Gastrocnemius medialis (tissue), 4 donors: ENCODE measurements at places on chromosomes 12 and 14.

DNA sequence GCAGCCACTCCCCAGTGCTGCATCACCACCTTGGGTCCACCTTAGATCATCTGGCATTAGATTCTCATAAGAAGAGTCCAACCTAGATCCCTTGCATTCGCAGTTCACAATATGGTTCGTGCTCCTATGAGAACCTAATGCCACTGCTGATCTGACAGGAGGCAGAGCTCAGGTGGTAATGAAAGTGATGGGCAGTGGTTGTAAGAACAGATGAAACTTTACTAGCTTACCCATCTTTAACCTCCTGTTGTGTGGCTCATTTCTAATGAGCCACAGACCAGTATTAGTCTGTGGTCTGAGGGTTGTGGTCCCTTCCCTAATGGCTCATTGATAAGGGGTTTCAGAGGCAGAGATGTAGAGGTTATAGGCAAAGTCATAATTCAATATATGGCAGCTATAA lies 615.9 kb upstream of the MIS18BP1 start:
- no peak for DNase-seq

- no peak for DNase-seq
Observed at GRCh38 chr12:13687633-13688032, 293.8 kb downstream of the GRIN2B start.

DNA sequence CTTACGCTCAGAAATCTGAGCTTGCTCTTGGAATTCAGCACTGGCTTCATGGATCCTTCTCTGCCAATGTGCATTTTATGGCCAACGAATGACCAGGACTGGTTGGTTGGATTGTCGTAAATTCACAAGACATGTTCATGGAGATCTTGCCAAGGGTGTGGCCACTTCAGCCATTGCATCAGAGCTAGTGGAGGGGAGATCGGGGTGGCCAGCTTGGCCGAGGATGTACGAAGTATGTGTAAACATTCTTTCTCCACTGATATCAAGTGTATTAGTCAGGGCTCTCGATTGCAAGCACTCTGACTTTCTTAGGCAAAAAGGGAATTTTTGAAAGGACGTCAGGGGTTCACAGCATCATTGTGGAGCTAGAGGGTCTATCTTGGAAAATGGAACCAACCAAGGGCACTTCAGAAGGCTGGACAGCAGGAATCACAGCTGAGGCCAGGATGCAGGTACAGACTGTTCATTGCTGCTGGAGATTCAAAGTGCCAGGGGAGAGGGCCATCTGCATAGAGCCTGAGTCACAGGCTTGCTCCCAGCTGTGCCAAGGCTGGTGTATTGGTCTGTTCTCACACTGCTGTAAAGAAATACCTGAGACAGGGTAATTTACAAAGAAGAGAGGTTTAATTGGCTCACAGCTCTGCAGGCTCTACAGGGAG lies 32.9 kb upstream of the ADGRD1 start:
- peak; percentile 82 for DNase-seq

DNA sequence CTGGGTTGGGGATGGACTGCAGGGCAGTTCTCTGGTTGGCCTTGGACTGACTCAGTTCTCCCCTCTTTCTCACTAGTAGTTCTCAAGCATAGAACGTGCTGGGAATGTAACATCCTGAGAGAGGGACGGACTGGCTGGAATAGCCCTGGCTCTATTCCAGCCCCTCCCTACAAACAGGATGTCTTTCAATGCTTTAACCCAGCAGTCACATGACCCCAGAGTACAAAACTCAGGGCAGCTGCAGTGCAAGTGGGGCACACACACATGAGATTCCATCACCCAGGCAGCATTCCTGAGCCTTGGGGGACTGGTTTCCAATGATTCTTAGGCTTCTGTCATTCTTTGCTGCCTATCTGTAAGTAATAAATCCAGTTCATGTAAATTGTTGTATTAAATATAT lies 1.6 kb upstream of the ACOT6 start:
- DNase-seq = no peak

- no peak for DNase-seq
Observed at GRCh38 chr12:55972911-55973598, 823 bp upstream of the RAB5B start.

- DNase-seq = no peak
Observed at GRCh38 chr14:20440465-20440864, 4.5 kb upstream of the KLHL33 start.

DNA sequence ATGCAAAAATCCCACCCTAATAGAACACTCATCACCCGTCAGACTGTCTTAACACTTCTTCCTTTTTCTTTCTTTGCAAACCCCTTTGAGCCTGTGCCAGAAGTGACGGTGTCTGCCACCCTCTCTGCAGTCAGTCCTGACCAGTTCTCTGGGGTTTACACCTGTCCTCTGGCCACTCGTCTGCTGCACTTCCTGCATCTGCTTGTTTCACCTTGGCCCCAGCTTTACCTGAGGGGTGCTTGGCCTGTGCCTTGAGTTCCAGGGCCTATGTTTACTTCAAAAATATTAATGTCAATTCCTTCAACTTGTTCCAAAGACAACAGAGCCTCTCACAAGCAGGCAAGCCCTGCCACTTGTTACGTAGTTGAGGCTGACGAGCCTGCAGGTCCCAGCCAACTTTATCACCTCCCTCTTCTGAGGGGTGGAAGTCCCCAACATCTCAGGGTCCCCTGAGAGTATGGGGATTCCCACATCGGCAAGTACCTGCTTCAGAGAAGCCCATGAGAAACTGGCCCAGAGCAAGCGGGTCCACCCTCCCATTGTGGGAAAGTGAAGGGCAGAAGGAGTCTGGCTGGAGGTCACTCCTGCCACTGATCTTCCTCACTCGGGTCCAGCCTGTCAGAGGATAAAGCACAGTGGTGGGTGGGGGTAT lies 205.4 kb downstream of the DAD1 start:
- no peak for DNase-seq

DNA sequence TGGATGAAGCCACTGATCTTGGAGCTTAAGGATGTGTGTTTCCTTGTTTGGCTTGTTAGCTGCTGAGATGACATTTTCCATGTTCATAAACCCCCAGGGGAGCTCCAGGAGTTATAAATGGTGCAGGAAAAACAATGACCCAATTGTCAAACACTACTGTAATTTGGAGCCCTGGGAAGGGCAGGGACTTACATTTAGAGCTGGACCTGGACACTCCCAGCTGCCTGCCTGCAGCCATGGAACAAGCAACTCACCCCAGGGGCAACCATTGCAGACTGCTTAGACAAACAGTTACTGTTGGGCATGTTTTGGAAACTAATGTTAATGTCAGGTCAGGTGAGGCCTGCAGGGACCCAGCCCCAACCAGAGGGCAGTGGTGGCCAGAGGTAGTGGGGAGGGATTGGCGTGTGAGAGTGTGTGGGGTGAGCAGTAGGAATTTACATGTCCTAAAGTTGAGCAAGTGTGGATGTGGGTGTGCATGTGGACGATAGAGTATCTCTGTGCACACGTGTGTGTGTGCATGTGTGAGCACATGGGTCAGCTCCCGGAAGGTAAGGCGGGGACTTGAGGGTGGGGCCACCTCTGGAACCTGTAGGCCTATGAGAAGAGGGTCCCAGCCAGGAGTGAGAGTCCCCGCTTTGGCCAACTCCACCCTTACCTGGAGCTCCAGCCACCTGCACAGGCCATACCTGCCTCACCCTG lies 86.4 kb upstream of the NOS1 start:
- no peak for DNase-seq

DNA sequence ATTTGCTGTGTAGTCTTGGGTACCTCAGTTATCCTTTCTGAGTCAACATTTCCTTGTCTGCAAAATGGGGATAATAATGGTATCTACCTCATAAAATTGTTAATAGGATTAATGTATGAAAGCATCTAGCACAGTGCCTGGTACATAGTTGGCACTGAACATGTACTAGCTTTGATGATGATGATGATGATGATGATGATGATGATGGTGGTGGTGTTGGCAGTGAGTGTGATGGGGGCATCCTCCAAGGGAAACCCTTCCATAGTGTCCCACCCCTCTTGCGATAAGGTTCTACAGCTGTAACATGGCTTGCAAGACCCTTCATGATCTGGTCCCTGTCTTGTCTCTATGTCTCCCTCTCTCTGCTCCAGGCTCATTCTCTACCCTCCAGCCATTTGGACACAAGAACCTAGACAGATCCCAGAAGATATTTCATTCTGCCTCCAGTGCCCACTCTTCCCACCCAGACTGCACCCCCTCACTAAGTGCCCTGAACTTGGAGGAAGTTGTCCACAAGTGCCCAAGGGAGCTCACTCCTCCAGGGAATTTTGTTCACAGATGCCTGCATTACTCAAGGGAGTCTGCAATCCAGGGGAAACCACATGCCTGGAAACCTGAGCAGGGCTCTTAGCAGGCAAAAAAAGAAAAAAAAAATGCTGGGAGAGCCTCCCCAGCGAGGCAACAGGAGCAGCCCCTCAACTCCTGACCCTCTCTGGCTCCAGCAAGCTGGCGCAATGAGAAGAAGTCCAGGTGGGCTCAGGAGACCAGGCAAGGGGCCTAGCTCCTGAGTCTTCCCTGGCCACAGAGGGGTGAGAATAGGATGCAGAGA lies 10.1 kb upstream of the BDKRB1 start:
- DNase-seq = no peak

- DNase-seq = peak; percentile 14
Observed at GRCh38 chr12:128794661-128795529, 28.9 kb downstream of the SLC15A4 start.

DNA sequence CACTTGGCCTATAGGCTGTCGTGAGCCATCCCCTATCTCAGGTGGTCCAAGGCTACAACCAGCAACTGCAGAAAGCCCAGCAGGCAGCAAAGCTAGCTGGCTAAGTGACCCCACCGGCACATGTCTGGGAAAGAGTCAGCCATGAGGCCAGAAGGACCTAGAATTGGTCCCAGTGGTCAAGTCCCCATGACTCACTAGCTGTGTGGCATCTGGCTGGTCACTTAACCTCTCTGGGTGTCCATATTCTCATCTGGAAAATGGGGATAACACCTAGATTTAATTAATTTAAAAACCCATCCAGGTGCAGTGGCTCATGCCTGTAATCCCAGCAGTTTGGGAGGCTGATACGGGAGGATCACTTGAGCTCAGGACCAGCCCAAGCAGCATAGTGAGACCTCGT lies 37.6 kb downstream of the SYNE3 start:
- DNase-seq = no peak

DNA sequence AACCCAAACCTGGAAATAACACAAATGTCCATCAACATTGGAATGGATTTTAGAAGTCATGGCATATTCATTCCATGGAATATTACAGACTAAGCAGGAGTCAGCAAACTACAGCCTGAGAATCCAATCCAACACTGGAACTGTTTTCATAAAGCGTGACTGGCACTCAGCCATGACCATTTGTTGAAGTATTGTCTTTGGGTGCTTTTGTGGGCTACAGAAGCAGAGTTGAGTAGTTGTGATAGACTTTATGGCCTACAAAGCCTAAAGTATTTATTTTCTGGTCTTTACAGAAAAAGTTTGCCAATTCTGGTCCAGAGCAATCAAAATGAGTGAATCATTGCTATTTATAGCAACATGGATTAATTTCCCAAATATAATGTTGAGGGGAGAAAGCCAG lies 34.5 kb upstream of the FRS2 start:
- DNase-seq = no peak

GRCh38 chr12:98243190-98243589 lies 272.2 kb upstream of the TMPO start:
- DNase-seq = no peak

GRCh38 chr12:47876440-47876960 lies 28.3 kb downstream of the VDR start:
- no peak for DNase-seq

- DNase-seq = no peak
Observed at GRCh38 chr14:88437658-88438057, 52.2 kb downstream of the SPATA7 start.

DNA sequence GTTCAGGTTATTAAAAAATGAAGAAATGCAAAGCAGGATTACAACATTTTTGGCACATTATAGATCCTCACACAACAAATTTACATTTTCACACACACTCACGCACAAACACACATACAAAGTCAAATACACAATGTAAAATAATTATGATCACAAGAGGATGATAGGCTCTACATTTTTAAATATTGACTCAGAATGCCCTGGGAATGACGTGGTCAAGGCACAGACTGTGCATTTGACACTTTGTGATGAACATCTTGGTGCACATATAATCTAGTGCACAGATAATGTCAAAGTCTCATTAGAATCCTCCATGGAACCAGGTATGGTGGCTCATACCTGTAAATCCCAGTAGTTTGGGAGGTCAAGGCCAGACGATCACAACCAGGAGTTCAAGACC lies 49.4 kb downstream of the DPF3 start:
- DNase-seq = no peak

- DNase-seq = no peak
Observed at GRCh38 chr12:55072083-55072482, 52.3 kb downstream of the NEUROD4 start.

- no peak for DNase-seq
Observed at GRCh38 chr12:69338120-69338859, 9.9 kb upstream of the LYZ start.

- no peak for DNase-seq
Observed at GRCh38 chr14:30134936-30135335, 207.3 kb upstream of the PRKD1 start.

DNA sequence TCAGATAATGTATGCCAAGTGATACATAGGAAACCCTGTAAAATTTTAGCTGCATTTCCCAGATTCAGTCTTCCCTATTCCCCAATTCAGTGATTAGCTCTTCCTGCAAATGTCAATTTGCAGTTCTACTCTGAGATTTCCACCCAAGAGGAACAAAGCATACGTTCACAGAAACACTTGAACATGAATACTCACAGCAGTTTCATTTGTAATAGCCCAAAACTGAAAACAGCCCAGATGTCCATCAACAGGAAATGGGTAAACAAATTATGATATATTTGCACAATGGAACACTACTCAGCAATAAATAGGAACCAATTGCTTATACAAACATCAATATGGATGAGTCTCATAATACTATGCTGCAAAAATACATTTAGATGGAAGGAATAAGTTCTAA lies 194.2 kb downstream of the GXYLT1 start:
- DNase-seq = no peak

- no peak for DNase-seq
Observed at GRCh38 chr14:100850841-100851585, 25.1 kb downstream of the MEG3 start.

DNA sequence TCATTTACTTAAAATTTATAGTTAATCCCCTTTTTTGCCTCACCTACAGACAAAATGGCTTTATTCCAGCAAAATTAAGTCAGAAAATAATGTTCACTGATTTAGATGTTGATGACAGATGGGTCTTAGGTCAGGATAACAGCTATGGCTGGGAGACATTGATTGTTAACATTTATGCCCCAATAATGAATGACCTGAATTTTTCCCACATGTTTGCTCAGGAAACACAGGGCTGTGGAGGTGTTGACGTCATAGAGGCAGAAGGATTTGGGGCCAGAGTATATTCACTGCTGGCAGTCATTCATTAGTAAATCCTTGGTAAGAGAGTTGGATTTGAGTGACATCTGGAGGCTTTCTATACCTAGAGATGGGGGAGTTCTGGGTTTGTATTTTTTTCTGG lies 121.3 kb downstream of the PDE3A start:
- no peak for DNase-seq

DNA sequence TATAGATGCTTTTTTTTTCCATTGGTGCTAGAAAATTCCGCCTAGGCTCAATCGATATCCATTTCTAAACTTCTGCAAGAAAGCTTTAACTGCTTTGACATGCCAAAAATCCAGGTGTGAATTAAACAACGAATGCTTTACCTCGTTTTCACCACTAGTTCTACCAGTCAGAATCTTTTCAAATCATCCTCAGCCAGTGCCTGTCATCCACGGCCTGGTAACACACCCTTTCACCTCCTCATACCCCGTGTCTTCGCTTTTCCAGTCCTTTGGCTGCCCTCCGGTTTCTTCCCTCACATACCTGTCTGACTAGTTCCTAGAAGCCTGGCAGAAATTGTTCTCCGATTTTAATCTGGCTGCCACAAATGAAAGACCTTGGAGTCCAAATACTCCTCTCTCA lies 1.4 kb upstream of the PHC1 start:
- DNase-seq = no peak
